ENCODE measurements at places on chromosomes 3 and 15.

- no peak for DNase-seq
These were observed 20.5 kb downstream of the BOC start for GRCh38 chr3:113231827-113232253.

GRCh38 chr3:194223951-194224350 lies 88.0 kb downstream of the HES1 start:
- DNase-seq, result no peak

- peak; percentile 33 for DNase-seq
These were observed at the start of gene PDE8A for GRCh38 chr15:84981711-84982300. Gene PDE8A, plus strand, starts transcription at chr15:84981856. Its CDS starts 307 bp downstream, at chr15:84982163.

- no peak for DNase-seq
These were observed 60.4 kb upstream of the PPARG start for GRCh38 chr3:12228461-12228860.

DNA sequence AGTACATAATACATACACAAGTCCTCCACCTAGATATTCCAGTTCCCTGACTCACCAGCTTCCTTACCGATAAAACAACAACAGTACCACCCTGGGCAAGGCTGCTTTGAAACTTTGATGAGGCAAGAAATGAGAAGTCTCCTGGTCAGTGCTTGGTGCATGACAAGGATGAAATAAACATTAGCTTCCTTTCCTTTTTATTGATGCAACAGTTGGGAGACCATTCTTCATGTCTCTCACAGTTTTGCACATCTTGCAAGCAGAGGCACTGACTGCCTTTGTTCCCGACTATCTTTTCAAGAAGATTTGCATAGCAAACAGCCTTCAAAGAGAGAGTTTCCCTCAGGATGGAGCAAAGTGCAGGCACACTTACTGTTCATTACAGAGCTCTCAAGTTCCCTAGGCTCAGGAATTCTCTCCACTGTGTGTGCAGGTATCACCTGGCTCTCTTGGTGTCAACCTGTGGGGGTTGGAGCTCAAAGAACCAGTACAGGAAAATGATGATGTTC lies 65.2 kb downstream of the MYLK start:
- no peak for DNase-seq

DNA sequence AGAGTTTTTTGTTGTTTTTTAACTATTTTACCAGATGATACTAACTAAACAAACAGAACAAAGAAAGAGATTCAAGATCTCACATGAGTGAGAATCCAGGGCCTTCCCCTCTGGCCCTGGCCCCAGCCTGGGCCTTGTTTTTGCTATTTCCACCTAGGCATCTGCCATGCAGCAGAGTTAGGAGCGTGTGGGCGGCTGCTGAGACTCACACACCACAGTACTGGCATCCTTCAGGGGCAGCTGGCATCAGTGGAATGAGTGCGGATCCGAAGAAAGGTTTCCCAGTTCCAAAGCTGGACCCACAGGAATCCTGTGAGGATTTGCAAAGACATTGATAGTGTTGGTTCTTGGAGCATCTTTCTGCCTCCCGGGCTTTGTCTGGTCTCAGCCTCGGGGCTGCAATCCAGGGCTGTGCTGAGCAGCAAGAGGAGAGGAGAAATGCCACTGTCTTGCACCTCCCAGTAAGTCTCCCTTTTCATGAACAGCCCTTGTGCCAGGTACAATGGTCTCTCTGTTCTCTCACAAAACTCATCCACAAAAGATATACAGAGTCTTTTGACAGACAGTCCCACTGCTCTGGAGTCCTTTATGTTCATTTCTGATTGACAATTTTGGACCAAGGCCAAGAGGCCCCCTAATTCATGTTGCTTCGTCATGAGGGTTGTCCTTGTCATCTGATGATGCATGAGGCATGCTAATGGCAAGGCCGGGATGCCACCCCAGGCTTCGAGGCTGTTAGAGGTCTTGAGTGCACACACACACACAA lies 46.6 kb downstream of the APH1B start:
- no peak for DNase-seq

DNA sequence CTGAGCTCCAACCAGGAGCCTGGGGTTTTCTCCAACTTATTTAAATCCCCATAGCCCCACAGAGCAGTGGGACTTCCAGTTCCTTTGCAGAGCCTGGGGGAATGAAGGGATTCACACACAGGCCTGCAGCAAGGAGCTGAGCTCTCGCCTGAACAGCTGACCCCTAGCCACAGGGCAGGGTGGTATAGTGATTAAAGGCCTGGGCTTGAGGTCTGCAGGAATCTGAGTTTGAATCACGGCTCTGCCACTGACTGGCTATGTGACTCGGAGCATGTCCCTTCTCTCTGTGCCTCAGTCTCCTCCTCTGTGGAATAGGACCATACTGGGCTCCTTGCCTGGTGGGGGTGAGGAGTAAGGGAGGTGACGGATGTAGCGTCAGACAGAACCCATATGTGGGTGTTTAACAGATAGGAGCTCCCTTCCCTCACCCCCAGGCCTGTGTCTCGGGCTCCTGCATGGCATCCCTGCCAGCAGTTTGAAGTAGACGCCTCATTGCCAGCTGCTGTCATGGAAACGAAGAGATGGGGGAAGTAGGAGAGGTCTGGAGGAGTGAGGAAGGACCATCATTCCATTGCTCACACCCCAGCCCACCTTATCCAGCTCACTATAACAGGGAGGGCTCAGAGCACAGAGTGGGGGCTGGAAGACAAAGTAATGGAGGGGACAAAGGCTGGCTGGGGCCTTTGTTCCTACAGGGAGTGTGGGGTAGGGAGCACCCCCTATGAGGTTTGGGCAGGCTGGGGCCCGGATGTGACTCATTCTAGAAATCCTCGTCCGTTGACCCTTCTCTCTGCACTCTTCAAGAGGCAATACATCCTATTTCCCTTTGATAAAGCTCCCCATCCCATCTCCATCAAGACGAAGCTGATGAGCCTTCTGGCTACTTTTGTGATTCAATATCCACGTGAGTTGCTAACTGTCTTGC lies 14.8 kb downstream of the HRH1 start:
- DNase-seq, result no peak

DNA sequence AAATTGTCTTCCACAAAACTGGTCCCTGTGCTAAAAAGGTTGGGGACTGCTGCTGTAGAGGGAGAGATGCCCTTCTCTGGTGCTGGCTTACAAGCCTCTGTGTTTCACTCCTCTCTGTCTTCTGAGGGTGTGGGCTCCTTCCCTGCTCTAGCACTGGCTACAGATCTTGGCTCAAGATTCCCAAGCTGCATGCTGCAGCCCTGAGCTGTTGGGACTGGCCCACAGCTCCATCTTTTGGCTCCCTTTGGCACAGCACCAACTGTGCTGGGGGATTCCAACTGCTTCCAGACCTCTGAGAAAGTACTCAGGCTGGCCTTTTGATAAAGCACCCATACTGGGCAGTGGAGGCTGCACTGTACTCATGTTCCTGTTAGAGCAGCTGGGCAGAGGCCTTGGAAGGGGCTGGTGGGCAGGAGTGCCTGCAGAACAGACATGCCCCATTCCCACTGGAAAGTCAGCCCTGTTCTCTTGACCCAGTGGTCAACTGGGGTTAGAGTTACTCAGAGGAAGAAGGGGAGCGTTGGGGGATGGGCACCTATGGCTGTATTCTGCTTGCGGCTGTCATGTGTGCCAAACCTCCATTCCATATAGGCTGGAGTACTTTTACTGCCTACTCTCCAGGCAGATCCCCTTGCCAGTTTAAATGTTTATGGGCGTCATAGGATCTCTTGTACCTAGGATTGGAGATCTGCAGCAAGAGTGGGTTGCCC lies 55.7 kb downstream of the GALK2 start:
- DNase-seq, result no peak

- no peak for DNase-seq
These were observed 20.1 kb downstream of the DMXL2 start for GRCh38 chr15:51602484-51602883.
